Left cardiac atrium (tissue), 4 donors: ENCODE measurements at places on chromosomes 4 and X. TPM values are rescaled to one million over a fixed set of nuclear protein-coding genes. Genes with fewer than 3 reads are reported as not detected.

GRIPAP1 gene
- 25.4 TPM for total RNA-seq

GRCh38 chr4:14596028-14596427 lies 406.3 kb upstream of the CPEB2 start:
- DNase-seq = no peak

DNA sequence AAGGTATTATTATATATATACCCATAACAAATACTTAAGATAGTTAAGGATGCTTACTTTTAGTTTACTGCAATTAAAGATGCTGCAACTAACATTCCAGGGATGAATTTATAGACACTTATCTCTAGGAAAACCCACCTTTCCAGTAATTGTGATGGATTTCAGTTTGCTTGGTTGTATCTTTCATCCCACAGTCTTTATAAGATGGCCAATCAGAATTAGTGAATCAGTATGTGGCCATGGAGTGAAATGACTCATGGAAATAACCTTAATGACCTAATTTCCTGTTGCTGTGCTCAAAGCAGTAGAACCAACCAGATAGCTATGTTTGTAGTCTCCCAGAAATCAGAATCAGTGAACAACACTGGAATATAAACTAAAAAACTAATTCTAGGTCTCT lies 26.4 kb downstream of the MOSPD2 start:
- no peak for DNase-seq

FSTL5 gene
- not detected for total RNA-seq

MAGEA12 gene
- total RNA-seq = not detected

DNA sequence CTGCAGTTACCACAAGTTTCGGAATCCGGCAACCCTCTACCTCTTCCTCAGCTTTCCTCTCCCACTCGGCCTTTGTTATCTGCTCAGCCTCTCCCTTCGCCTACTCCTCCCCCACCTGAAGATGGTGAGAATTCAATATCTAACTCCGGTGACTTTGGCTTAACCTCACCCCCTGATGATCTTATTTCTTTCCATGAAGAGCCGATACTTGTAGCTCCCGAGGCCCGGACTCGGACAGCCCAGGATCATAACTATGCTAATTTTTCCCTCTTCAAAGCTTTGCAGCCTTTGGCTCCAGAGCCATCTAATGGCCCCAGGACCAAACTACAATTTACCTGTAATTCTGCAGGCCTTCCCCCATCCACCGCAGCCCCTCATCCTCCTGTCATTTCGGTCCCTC lies 32.0 kb upstream of the MGST2 start:
- no peak for DNase-seq

GRCh38 chrX:81556880-81557279 lies 355.0 kb downstream of the SH3BGRL start:
- no peak for DNase-seq

VSIG4 gene
- total RNA-seq = 76.3 TPM

DNA sequence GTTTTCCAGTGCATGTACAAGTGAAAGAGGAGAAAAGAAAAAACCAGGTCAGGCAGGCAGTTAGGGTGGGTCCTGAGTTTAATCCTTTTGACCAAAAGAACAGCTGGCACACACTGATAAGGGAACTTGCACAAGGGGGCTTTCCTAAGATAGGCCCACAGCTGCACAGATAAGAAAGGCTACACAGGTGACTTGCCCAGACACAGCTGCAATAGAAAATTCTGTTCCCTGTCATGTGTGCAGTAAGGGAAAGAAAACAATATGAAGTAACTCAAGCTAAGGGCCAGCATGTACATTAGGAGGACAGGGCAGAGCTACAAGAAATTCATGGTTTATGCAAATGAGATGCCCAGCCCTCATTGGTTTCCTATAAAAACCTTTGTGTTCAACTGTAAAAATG lies 32.9 kb downstream of the LUZP4 start:
- no peak for DNase-seq
